ENCODE measurements at places on chromosomes 3 and 15.

- no peak for DNase-seq
Observed at GRCh38 chr3:142724682-142725356, 985 bp downstream of the TRPC1 start.

GRCh38 chr3:172147113-172147818 is 107.9 kb downstream of the FNDC3B start:
- DNase-seq = no peak

GRCh38 chr3:150312018-150312657 is 96.0 kb upstream of the TSC22D2 start:
- no peak for DNase-seq

DNA sequence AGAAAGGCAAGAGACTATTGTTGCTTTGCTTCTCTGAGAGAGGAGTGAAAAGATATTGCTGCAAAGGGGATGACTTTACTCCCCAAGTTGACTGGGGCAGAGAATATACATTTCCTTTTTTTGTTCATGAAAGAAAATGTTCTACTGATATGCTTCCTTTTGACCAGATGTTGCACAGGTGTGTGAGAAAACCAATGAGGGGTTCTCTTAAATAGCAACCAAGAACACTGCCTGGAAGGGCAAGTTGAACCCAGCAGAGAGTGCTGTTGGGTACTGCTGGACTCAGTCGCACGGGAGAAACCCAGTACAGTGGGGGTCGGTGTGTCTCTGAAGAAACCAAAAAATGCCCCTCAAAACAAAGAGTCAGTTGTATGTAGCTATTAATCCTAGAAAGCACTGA is 101.2 kb downstream of the CHST2 start:
- no peak for DNase-seq

DNA sequence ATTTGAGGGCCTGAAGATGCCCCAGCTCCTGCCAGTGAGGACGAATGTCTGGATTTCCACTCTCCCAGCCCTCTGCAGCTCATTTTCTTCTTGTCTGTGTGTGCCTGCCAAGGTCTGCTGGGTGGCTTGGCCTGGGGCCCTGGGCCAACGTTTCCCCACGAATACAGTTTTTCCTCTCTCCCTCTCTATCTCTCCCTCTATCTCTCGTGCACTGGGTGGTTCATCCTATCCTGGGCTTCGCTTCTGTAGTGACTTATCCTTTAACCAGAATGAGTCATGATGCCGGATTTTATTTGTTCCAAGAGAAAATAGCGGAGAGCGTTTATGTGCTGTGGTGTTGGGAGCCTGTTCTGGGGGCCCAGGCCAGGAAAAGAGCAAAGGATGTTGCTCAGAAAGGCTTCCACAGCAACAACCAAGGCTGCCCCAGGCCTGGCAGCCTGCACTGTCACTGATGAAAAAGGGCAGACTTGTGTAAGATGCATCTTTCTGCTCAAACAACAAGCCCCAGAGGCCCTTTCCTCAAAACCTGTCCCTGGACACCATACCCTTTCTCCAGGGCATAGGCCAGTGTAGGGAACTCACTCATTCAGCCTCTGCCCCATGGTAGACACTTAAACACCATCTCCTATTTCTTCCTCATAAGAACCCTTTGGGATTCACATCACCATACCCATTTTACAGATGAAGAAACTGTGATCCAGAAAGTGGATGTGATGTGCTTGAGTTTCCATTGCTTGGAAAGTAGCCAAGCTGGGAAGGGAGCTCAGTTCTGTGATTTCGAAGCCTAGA is 47.3 kb downstream of the ITGA11 start:
- DNase-seq = no peak

GRCh38 chr15:101807345-101807945 is 4.1 kb downstream of the OR4F6 start:
- DNase-seq = no peak

GRCh38 chr15:45668386-45668785 is 33.6 kb downstream of the SQOR start:
- DNase-seq = no peak

- no peak for DNase-seq
Observed at GRCh38 chr3:50322386-50323091, at the start of gene HYAL2. Gene HYAL2, minus strand, starts transcription at chr3:50322745. Its CDS starts 2,256 bp downstream, at chr3:50320489.

- DNase-seq = no peak
Observed at GRCh38 chr3:13584427-13584891, 35.5 kb downstream of the FBLN2 start.

DNA sequence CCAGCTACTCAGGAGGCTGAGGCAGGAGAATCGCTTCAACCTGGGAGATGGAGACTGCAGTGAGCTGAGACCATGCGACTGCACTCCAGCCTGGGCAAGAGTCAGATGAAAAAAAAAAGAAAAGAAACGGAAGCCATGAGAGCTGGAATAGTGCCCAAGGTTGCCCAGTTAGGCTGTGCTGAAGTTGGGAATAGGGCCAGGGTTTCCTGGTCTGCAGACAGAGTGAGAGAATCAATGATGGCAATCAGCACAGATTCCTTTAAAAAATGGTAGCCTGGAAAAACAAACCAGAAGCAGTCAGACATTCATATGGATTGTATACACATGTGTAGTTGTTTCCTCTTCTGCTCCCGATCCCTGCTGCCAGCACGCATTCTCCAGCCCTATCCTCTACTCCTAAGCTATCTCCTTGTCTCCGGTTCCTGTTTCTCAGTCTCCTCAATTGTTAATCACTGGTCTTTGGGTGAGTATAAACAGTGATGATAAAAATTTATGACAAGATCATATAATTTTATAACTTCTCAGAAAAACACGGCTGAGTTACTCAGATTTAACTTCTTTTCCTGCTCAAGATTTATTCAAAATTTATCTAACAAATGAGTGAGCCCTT is 316.2 kb upstream of the UMPS start:
- DNase-seq = no peak

- DNase-seq = no peak
Observed at GRCh38 chr3:148087601-148088371, 609.9 kb upstream of the AGTR1 start.

DNA sequence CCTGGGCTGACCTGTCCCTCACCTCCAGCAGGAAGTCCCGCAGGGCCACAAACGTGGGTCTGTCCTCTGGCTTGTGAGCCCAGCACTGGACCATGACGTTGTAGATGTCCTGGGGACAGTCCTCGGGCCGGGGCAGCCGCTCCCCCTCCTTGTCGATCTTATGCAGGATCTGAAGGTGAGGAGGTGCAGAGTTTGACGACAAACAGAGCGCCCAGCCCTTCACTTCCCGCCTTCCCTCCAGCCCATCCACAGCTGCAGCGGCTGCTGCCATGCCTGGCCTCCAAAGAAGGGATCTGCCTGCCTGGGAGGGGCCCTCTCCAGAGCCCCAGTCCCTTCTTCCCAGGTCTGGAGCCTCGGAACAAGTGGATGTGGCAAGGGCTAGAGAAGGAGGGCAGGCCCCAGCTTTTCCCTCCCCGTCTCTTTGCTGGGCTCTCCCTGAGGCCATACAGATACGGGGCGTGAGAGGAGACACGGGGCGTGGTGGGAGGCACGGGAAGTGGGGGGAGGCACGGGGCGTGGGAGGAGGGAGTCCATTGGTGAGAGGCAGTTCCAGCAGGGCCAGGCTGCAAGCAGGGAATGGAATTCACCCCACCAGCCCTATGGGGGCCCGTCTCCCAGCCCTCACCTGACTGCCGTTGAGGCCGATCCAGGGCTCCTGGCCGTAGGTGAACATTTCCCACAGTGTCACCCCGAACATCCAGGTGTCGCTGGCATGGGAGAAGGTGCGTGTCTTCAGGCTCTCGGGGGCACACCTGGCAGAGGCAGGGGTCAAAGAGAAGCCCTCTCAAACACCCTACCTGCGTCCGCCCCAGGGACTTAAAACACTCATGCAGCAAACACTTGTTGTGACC is 29.7 kb downstream of the TNK2 start:
- DNase-seq = no peak

GRCh38 chr3:138135146-138135832 is 3.1 kb upstream of the A4GNT start:
- no peak for DNase-seq

DNA sequence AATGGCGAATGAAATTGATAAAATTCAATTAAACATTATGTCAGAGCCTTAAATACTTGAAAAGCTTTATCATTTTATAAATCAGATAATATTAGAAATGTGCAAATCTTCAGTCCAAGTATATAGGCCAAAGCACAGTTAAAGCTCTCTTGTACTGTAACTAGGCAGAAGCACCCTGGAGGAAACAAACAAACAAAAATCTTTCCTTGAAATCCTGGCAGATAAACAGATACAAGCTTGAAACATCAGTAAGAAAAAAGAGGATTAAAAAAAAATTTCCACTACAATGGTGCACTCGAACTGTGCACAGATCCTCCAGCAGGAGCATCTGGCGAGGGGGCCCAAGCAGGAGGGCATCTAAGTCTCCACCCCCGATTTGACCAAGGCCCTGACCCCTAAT is 166.6 kb downstream of the PLD1 start:
- no peak for DNase-seq

- no peak for DNase-seq
Observed at GRCh38 chr3:46763178-46763577, 45.5 kb upstream of the PRSS50 start.

GRCh38 chr3:55731741-55732140 is 244.6 kb upstream of the WNT5A start:
- no peak for DNase-seq

DNA sequence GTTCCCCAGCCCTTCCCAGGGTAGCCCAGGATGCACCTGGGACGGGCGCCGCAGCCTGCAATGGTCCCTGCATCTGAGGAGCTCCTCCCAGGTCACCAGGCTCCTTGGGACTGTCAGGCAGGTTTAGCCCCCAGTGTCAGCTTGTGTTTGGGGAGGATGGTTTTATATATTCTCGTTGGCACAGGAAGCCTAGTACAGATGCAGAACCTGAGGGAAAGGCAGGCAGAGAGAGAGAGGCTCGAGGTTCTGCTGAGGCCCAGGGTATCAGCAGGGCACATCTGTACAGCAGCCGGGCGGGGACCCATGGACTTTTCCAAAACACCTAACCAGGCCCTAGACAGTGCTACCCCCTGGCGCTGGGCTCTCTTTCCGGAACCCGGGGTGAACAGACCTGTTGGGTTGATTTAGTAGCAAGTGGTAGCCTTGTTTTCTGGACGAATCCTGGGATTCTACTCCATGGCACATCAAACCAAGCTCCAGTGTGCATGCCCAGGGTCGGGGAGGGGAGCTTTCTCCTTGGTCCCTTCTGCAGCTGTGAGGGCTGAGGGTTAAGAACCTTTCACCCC is 8.6 kb downstream of the PAK6 start:
- no peak for DNase-seq

DNA sequence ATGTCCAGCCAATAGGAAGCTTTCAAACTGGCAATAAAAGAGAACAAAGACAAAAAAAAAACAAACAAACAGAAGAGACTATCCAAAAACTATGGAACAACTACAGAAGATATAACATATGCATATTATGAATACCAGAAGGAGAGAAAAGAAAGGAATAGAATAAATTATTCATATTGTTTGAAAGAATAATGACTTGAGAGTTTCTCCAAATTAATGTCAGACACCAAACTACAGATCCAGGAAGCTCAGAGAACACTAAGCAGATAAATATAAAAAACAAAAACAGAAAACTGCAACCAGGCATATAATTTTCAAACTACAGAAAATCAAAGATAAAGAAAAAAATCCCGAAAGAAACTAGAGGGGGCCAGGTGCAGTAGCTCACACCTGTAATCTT is 34.1 kb upstream of the AP3B2 start:
- DNase-seq = no peak

DNA sequence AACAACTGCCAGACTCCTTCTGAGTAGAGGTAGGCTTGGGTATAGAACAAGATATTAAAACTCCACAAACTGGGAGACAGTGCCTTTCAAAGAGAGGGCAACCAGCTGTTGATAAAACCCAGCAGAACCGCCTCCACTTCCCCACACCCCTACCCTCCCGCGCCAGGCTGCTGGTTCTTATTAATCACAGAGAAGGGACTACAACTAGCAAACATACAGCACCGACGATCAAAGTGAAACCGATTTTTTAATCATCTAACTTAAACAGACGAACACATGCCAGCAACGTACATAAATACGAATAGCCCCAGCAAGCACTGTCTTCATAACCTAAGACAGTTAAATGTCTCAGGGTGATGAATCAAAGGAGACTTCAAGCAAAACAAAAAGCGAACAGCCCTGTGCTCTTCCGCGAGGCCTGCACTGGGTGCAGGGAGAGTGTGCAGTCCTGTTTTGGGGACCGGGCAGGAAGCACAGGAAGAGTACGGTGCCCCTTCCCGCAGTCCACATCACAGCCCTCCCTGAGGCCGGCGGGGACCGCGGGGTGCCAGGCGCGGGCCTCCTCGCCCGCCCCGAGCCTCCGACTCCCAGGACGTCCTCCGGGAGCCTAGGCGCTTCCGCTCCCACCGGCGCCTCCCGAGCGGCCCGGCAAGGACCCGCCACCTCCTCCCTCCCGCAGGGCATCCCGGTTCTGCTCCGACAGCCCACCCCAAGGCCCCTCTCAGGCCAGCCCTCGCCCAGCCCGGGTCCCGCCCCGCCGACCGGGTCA is 75.1 kb upstream of the VGLL4 start:
- no peak for DNase-seq

- DNase-seq = no peak
Observed at GRCh38 chr3:13578251-13578650, 29.3 kb downstream of the FBLN2 start.

DNA sequence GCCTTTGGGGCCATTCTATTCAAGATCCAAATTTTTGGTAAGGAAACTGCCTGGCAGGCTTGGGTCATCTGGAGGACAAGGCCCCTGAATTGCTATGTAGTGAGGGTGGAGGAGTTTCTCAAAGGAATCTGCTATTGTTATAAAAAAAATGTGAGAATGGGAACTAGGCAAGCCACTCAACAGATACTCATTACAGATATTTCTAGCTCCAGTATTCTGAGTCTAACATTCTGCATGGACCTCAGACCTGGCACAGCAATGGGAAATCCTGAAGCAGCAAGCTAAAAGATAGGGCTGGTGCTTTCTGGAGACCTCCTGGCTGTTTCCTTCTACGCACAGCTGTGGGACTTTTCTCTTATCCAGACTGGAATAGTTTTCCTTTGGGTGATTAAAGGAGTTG is 430.7 kb upstream of the RBMS3 start:
- DNase-seq = no peak

- DNase-seq = no peak
Observed at GRCh38 chr3:63968612-63969350, 54.5 kb downstream of the PSMD6 start.

GRCh38 chr3:132362329-132362728 is 45.1 kb downstream of the ACP3 start:
- no peak for DNase-seq

GRCh38 chr15:42131826-42132806 is 24.3 kb downstream of the PLA2G4F start:
- DNase-seq = no peak

DNA sequence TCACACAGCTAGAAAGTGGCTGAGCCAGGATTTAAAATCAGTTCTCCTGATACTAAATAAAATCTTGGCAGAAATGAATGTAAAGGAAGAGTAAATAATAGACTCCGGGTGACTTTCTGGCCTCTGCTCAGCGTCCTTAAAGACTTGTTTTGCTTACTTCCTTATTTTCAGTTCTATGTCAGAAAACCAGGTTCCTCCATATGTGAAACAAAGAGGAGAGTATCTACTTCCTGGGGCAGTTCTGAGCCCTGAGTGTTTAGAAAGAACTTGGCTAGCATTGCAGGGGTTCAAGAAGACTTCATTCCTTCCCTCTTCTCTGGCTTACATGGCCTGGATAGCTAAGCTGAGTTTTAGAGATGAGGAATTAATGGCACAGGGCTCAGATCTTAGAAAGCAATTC is 222.8 kb upstream of the TLE3 start:
- no peak for DNase-seq
